ENCODE measurements at places on chromosomes 4 and X. TPM values are rescaled to one million over a fixed set of nuclear protein-coding genes. Genes with fewer than 3 reads are reported as not detected.

NAP1L5 gene
- total RNA-seq, result 4.4 TPM

- H3K27ac ChIP-seq, result no peak within 1 kb of the TSS
- peaks cover 10% of the 10 kb centered on the region for H3K27me3 ChIP-seq
- DNase-seq, result peak; percentile 9
- peak within 1 kb of the TSS; percentile 94 for H3K4me3 ChIP-seq
- H3K4me1 ChIP-seq, result peaks cover 7% of the 10 kb centered on the region
- no peaks in the 10 kb centered on the region for H3K36me3 ChIP-seq
Observed at GRCh38 chr4:155666344-155667221, at the start of gene GUCY1A1. GUCY1A1 (plus strand) TSS chr4:155666848; CDS start chr4:155696868, 30,020 bp downstream.

DNA sequence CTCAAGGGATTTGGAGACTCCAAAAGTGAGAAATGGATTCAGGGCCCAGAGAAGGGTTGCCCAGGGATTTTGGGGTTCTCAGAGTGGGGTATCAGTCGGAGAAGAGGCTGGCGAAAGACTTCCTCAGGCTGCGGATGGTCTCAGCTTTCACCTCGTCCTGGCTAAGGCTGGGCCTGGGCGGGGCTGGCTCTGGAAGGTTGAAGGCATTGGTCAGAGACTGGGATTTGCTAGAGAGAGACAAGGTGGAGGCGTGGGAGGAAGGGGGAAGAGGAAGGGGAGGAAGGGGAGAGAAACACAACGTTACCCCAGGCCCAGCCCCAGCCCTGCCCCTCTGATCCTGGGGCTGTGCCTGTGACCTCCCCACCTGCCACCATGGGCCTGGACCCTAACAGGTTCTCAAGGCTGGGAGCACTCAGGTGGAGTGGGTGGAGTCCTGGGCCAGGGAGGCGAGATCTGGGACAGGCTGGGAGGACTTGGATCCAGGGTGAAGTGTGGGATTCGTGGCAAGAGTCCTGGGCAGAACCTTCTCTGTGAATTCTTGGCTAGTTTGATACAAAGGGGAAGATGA is 9.4 kb upstream of the TIMP1 start:
- peaks cover 16% of the 10 kb centered on the region for H3K27me3 ChIP-seq
- H3K4me3 ChIP-seq, result no peak overlapping the region
- peaks cover 8% of the 10 kb centered on the region for H3K4me1 ChIP-seq
- H3K36me3 ChIP-seq, result peaks cover 21% of the 10 kb centered on the region
- no peak overlapping the region for H3K27ac ChIP-seq

GRCh38 chrX:32448945-32449344 is 762.4 kb downstream of the DMD start:
- DNase-seq, result no peak
- H3K4me3 ChIP-seq, result no peak overlapping the region
- no peaks in the 10 kb centered on the region for H3K4me1 ChIP-seq

DNA sequence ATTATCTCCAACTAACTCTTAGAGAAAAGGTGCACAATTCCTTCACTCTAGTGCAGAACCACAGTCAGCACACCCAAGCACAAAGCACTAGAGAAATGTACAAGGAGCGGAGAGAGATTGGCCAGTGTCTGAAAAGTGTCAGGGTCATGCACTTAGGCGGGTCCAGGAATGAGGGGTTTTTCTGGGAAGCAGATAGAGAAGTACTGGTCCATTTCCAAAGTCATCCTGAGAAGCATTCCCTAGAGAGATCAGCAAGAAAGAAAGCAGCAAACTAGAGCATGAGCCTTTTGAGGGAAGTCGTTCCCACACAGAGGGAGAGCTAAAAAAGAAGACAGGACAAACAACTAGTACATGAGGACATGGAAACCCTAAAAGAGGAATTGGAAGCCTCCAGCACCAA is 168.1 kb upstream of the MAP3K15 start:
- DNase-seq, result no peak
- peaks cover 15% of the 10 kb centered on the region for H3K4me1 ChIP-seq
- peaks cover 4% of the 10 kb centered on the region for H3K27me3 ChIP-seq
- no peak overlapping the region for H3K4me3 ChIP-seq
- peaks cover 5% of the 10 kb centered on the region for H3K36me3 ChIP-seq

GRCh38 chrX:153507484-153508178 is 9.8 kb upstream of the ATP2B3 start:
- no peak overlapping the region for H3K4me3 ChIP-seq
- H3K36me3 ChIP-seq, result no peaks in the 10 kb centered on the region
- peak; percentile 82 for DNase-seq
- H3K27ac ChIP-seq, result peak overlapping the region; percentile 72

ADH4 gene
- not detected for total RNA-seq

- no peaks in the 10 kb centered on the region for H3K36me3 ChIP-seq
- no peak overlapping the region for H3K27ac ChIP-seq
- peaks cover 3% of the 10 kb centered on the region for H3K27me3 ChIP-seq
- H3K4me3 ChIP-seq, result no peak overlapping the region
- no peak for DNase-seq
- H3K4me1 ChIP-seq, result no peaks in the 10 kb centered on the region
Observed at GRCh38 chr4:17766826-17767458, 14.5 kb downstream of the FAM184B start.

DNA sequence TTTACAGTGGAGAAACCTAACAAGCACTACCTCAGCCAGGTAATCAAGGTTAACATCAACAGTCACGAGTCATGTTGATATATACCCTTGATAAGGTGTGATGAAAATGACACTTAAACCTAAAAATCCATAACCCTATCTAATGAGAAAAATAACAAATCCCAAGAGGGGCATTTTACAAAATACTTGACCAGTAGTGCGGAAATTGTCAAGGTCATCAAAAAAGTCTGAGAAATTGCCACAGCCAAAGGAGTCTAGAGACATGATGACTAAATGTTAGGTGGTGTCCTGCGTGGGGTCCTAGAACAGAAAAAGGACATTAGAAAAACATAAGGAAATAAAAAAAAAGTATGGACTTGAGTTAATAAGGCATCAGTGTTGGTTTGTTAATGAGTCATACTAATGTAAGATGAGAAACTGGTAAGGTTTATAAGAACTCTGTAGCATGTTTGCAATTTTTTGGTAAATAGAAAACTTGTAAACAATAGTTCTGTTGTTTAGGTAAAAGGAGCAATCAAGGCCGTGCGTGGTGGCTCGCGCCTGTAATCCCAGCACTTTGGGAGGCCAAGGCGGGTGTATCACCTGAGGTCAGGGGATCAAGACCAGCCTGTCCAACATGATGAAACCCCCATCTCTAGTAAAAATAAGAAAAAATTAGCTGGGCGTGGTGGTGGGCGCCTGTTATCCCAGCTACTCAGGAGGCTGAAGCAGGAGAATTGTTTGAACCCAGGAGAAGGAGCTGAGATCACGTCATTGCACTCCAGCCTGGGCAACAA is 2.9 kb downstream of the RPL36A start:
- H3K27me3 ChIP-seq, result no peaks in the 10 kb centered on the region
- no peak for DNase-seq
- H3K4me1 ChIP-seq, result peaks cover 3% of the 10 kb centered on the region
- no peak overlapping the region for H3K4me3 ChIP-seq

SPARCL1 gene
- 3.3 TPM for total RNA-seq

DNA sequence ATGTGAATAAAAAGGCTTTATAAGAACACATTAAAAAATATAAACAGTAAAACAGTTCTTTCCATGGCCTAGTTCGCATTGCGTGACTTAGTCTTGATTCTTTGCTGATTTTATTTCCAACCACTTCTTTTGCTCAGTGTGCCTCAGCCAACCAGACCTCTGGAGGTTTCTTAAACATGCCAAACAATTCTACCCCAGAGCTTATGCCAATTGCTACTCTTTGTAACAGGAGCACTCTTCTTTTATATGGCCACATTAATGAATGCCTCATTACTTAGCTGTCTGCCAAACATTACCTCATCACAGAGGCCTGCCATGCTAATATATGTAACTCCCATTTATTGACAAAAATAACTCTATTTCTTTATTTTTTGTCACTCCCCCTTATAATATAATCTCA is 202.3 kb downstream of the NDST4 start:
- H3K4me3 ChIP-seq, result no peak overlapping the region
- H3K27ac ChIP-seq, result no peak overlapping the region
- no peaks in the 10 kb centered on the region for H3K4me1 ChIP-seq

- DNase-seq, result no peak
- peaks cover 5% of the 10 kb centered on the region for H3K4me1 ChIP-seq
- no peak overlapping the region for H3K4me3 ChIP-seq
- H3K36me3 ChIP-seq, result no peaks in the 10 kb centered on the region
- H3K27me3 ChIP-seq, result no peaks in the 10 kb centered on the region
- no peak overlapping the region for H3K27ac ChIP-seq
Observed at GRCh38 chr4:16202598-16202997, 23.7 kb downstream of the TAPT1 start.

Data from endothelial cell (in vitro differentiated cells).